T47D (cell line): ENCODE measurements at places on chromosomes 6 and 20.
A peak's percentile ranks its signal among the peaks of the same experiment; 100 is the strongest.

DNA sequence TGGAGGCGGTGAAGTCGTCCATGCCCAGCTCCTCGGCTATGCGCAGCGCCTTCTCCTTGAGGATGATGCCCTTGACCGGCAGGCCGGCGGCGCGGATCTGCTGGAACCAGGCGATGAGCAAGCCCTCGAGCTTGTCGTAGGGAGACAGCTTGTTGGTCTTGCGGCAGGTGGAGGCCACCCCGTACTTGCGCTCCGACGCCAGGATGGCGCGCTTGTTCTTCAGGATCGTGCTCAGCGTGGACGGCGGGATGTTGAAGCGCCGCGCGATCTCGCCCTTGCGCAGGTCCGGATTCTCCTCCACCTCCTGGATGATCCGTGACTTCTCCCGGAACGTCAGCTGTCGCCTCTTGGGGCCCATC is 435 bp downstream of the CENPB start:
- peak; percentile 59 for DNase-seq

- DNase-seq = no peak
These were observed 75.1 kb upstream of the DUSP22 start for GRCh38 chr6:217048-217659.

DNA sequence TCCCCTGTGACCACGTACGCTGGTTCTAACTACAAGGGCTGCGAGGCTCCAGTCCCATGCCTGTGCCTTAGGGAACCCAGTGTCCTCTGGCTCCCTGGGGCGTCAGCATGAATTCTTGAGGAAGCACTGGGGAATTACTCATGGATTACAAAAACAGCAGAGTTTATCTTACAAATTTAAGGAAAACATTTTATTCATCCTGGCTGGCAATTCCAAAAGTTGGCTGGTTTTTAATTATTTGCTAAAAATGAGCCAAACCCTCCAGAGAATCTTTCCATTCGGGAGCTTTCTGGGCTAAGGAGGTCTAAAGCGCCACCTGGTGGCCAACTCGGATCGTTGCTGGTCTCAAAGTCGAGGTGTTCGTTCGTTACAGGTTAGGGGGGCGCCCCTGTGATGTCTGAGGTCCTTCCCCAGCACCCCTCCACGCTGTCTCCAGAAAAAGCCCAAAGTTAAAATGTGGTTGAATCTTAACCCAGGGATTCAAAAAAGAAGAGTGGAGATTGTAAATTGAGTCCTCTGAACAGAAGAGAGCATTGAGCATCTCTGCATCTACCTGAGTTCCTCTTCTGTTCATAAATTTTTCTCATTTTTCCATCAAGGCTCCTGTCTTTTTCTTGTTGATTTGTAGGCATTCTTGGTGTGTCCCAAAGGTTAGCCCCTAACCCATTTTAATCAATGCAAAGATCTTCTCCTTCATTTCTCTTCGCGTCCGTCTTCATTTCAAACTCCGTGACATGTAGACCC is 99.4 kb downstream of the BFSP1 start:
- peak; percentile 57 for DNase-seq

GRCh38 chr6:63440594-63440993 is 120.8 kb upstream of the LGSN start:
- no peak for DNase-seq

DNA sequence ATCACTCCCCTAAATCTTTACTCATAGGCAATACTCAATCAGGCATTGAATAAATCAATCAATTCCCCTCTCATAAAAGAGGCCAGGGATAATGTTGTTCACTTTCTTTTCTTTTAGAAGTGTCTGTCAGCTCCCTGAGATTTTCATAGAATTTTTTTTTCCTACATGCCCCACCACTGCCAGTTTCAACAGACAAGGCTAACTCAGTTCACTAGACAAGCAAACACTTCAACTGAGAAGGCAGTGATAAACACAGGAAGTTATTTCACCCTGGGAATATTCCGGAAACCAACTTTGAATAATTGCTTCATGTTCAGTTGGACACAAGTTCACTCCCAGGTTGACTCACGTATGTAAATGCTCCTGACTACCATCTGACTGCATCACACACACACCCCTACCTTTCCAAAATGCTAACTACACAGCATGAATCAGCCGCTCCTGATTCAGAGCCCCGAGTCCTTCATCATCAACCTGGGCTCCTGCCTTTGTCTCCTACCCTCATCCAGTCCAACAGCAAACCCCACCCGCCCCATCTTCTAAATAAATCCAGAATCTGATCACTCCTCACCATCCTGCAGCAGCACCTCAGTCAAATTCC is 143.9 kb downstream of the BCAS1 start:
- DNase-seq = peak; percentile 46

DNA sequence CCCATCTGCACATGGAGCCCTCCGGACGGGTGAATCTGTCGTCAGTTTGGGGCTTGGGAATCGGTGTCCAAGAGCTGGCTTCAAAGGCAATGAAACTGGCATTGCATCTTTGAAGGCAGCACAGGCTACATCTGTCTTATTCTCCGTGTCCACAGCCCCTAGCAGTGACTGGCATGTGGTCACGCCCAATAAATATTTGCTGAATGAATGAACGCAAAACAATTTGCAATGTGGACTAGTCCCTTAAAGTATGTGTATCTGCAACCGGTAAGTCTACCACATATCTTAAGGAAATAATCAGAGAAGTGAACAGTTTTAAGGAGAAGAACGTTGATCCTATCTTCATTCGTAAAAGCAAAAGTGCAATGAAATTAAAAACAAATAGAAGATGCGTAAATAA is 8.0 kb upstream of the PMEPA1 start:
- peak; percentile 86 for DNase-seq

GRCh38 chr20:5621305-5621704 is 128.9 kb upstream of the SHLD1 start:
- DNase-seq = no peak

DNA sequence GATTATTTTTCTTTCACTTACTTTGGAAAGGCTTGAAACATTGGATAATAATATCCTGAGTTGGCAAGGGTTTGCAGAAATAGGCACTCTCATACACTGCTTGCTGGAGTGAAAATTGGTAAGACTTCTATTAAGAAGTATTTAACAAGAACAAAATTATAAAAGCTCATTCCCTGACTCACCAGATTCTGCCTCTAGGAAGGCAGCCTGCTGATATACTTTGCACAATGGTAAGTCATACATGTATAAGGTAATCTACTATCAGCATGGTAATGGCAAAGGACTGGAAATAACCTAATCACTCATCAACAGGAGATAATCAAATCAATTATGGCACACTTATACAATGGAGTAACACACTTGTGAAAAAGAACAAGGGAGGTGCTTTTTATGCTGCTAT is 85.8 kb downstream of the PLCG1 start:
- no peak for DNase-seq

DNA sequence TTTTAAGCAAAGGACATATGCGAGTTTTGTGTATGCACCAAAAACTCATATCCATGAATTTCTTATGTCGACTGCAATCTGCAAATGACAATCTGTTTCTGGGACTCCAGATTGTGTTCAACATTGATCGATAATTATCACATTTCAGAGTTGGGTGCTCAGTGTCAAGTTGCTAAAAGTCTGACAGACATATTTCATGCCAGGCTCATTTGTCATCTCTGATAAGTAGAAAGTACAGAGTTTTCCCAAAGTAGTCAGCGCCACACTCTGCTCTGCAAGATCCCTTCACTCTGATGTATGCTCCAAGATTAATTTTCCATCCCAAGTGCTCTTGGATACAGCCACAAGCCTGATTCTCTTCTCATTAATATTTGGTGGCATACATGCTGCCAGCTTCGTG is 331.1 kb downstream of the DOK5 start:
- no peak for DNase-seq

- no peak for DNase-seq
These were observed 1.0 kb downstream of the CLIC5 start for GRCh38 chr6:46014511-46015118.

DNA sequence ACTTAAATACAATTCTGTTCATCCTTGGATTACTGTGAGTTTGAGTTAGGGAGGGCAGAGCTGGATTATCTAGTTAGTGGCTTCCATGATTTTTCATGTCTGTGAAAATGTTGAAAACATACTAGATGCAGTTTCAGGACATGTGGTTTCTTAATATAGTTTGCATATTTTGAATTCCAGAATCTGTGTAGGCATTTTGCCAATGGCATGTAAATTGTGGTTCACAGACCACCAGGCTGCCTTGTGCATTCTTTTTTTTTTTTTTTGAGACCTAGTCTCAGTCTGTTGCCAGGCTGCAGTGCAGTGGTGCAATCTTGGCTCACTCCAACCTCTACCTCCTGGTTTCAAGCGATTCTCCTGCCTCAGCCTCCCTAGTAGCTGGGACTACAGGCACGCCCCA is 42.8 kb downstream of the CDC5L start:
- DNase-seq = no peak

DNA sequence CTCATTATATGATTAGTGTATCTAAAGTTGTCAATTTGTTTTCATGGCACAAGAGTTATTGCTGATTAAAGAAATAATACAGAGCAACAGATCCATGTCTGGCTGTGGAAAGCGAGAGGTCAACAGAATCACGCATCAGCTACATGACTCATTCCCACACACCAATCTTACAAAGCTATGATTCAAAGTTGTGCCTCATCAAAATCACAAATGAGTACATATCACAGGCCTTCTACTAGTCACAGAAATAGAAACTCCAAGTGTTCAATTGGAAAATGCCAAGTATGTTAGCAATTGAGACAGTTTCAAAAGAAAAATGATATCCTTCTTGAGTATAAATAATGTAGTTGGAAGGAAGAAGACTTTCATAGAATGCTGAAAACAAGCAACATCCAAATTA is 57.8 kb upstream of the NKAIN2 start:
- DNase-seq = no peak

DNA sequence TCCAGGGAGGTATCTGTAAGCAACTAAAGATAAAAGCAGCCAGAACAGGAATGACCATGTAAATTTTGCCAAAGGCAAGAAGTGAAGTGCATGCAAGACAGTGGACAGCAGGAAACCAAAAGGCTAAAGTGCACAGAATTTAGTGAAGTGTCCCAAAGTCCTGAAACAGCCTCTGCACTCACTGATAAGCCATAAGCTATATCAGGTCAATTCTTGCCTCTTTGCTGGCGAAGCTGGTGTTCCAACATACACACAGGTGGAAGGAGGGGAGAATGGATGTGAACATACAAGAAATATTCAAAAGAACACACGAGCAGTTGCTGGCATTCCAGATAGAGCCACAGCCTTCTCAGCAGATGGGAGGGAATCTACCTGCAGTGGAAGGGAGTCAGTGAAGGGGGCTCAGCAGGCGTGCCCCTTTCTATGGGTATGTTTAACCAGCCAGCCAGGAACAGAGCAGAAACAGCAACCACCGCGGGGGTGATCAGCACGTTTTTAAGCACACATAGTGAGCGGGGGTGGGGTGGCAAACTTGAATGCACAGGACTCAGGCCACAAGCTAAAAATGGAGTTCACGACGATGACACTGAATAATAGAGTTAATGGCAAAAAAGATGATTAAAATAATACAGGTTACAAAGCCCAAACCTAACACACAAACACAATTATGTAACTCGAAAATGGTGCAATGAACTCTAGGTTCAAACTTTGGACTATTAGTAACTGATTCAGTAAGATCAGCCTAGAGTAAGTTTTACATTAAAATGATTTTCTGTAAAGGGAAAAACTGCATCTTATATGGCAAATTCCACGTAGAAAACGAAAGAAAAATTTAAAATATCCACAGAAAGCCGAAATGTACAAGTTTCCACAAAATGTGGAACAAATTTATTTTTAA is 1.2 kb downstream of the ECI2 start:
- DNase-seq = no peak
